NCI-H524 (cell line): ENCODE measurements at places on chromosomes 4 and X.
A peak's percentile ranks its signal among the peaks of the same experiment; 100 is the strongest.

GRCh38 chrX:102712216-102712966 lies at the start of gene GPRASP2:
Gene GPRASP2 (plus strand): TSS chrX:102712448. CDS start chrX:102714870, 2,422 bp downstream.
- DNase-seq, result peak; percentile 60

GRCh38 chrX:44898411-44899221 lies 25.6 kb downstream of the KDM6A start:
- peak; percentile 16 for DNase-seq

GRCh38 chr4:138051157-138051556 lies 191.0 kb downstream of the SLC7A11 start:
- no peak for DNase-seq

DNA sequence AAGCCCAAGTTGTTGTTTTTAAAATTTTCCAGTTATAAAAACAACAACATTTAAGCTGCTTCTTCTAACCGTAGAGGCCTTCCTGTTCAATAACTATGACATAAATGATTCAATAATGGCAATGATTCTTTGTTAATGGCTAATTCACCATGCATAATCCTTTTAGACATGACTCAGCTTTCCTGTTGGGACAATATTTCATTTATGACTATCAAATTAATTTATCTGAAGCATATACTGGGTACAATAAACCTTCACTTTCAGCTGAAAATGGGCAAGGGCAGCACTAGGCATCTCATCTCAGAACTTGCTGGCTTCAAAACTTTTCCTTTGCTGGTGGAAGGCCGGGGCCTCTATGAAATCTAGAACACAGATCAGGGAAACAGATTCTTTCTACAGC lies 38.9 kb downstream of the TBC1D9 start:
- no peak for DNase-seq

DNA sequence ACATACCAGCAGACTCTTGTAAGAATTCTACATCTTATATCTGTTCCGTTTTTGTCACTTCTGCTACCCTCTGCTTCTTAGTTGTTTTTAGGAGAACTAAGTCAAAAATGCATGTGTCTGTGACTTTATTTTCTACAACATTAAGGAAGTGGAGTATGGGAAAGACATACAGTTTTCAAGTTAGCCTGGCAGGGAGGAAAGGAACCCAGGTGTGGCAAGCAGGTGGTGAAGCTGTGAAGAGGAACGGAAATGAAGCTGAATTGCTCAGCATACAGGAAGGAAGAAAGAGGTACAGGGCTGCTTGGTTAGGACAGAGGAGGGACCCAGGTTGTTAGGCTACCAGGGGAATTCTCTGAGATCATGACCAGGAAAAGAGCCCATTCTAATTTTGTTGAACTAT lies 9.4 kb downstream of the GPRIN3 start:
- DNase-seq, result no peak
